ENCODE measurements at places on chromosomes 2 and 18.

- peak; percentile 57 for DNase-seq
These were observed 16.8 kb downstream of the HDLBP start for GRCh38 chr2:241298673-241299072.

GRCh38 chr2:14401873-14402272 is 230.6 kb upstream of the LRATD1 start:
- DNase-seq, result no peak

- DNase-seq, result no peak
These were observed 68.6 kb downstream of the GATA6 start for GRCh38 chr18:22238036-22238435.

DNA sequence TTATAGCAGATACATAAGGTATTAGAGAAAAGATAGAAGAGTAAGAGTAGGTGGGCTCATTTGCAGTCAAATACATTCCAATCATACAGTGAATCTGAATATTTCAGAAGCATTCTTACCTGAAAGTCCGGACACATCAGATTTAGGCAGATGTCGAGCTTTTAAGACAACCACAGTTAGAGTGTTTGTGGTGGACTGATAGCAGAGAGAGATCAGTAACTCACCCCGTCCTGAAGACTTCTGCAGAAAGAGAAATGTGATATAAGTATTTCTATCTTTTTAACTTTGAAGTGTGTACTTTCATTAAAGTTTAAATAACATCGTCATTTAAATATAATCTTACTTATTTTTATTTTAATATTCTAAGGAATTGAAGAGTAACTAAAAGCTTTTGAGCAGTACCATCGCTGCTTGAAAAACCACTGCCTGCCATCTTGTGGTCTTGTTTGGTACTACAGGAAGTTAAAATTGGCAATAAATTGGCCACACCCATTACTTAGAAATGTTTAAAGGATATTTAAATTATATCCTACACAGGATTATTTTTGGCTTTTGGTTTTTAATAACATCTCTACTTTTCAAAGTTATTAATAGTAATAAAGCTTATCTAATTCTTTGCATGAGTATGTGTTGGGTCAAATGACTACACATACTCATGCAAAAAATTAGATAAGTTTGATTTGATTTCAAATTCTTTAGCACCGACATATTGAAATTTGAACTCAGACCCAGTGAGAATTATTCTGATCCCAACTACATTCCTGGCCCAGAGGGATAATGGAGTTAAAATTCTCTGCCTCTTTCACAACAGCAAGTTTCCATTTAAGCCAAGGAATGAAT is 5.5 kb downstream of the SYT4 start:
- no peak for DNase-seq

DNA sequence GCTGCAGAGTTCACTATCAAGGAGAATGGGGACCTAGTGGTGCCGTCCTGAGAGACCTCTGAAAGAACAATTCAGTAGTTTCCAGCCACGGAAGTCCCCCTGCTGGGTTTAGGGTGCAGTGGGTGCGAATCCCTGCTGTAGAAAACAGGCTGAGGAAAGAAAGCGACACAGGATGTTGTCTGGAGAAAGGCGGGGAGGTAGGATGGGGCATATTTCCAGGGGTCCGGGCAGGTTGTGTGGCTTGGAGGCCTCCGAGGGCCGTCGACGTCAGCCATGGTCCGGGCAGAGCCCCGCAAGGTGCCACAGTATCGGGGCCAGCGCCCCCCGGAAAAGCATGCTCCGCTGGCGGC is 807 bp upstream of the CREB1 start:
- DNase-seq, result peak; percentile 58

DNA sequence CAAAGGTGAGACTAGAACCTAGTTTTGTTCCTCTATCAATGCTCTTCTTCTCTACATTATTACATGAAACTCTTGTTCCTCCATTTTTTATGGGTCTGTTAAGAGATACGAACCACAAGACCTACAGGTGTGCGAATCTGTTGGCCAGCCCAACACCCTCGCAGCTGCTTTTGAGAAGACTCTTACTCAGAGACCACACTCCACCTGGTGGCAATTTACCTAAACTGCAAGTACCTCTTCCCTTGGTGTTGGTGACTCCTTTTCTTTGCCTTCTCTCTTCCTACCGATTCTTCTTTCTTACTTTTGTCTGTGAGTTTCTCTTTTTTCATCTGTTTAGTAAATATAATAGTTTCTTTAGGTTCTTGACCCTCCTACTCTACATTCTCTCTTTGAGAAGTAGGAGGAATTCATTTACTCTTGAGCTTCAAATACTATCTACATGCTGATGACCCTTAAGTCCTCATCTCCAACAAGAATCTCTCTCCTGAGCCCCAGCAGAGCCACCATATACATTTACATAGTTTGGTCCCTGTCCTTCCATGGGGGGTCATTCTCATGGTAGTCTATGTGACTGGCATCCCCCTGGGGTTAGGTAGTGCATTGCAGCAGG is 81.8 kb upstream of the GAREM1 start:
- peak; percentile 65 for DNase-seq

DNA sequence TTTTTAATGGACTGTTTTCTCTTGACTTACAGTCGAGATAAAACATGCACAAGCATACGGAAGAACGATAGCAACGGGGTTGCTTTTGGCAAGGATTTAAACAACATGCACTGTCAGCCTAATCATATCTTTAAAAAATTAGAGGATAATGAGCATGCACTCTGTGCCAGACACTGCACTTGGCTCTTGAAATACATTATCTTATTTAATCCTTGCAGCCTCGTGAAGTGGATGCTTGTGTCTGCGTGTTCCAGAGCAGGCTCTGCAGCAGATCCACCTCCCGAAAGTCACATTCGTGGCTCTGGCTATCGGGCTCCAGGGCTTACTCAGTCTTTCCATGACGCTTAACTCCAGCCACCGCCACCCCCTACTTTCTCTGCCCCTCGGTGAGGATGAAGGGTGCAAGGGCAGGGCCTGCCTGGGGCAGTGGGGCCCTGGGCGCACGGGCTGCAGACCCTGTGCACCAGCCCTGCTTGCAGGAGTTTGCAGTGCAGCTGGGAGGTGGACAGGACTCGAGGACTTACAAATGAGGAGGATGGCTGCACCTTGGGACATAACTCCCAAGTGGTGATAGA is 61.7 kb downstream of the ACKR3 start:
- DNase-seq, result no peak

DNA sequence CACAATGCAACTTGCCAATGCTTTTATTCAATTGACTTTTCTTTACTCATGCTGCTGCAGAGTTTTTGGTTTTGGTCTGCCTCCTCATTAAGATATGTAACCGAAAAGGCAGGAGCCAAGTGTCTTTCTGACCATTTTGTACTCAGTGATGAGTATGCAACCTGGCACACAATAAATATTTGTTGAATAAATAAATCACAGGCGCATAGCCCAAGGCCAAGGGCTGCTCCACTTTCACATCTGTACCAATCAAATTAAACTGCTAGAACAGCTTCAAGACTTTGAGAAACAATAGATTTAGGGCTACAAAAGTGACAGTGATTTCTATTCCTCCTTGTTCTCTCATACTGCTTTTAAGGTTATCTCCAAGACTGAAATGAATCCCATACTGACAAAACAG is 828.2 kb downstream of the RNF144A start:
- no peak for DNase-seq

Measured in CD4-positive, alpha-beta T cell treated with Interleukin-6 for 4 hours (primary cell).